Stimulated activated CD4-positive, alpha-beta T cell treated with anti-CD3 and anti-CD28 coated beads, Interleukin-1b, Interleukin-23, amount 100 ng/mL, for 1 hour (primary cell): ENCODE measurements at places on chromosomes 4 and X.

DNA sequence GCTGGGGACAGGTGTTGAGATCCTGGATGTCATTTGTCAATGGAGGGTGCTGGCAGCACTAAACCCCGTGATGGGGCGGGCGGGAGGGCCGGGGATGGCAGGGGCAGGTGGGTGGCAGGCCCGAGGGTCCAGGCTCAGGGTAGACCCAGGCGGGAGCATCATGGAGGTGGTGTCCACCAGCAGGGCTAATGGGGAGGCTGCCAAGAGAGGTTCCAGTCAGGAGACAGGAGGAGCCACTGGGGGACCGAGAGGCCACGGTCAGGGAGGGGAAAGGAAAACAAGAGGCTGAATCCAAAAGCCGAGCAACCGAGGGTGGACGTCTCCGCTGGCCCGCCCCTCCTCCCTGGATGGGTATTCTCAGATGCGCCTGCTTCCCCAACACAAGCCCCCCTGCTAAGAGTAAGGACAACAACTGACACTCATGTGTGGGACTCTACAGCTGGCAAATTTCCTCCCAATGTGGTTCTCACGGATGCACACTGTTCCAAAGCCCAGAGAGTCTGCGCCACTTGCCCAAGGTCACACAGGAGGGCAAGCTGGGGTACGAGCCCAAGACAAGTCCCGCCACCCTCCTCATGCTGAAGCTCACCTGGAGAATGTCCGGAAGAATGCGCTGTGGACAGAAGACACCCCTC lies 132.0 kb downstream of the CPZ start:
- DNase-seq: no peak

GRCh38 chrX:69063486-69063885 lies 101.8 kb downstream of the PJA1 start:
- DNase-seq: no peak

DNA sequence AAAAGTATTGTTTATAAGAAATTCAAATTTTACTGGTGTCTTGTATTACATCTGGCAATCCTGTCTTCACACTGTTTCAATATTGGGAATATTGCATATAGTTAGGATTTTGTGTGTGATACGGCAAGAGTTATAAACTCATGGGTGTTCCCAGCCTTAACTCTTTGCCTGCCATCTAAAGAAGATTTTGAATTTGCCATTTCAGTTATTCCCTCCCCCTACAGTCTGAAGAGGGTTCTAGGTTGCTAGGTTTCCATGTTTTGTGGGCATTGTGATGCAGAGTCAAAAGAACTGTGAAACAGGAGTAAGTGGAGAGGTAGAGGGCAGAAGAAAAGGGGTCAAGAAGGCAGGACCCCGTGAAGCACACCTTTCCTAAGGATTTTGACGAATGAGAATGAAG lies at the start of gene CPXCR1:
CPXCR1 (plus strand) TSS at position 301 of the 400 bp plus-strand sequence. CDS start 6,190 bp downstream, outside the sequence.
- no peak for DNase-seq

GRCh38 chr4:152156442-152156841 lies 379.4 kb downstream of the FBXW7 start:
- no peak for DNase-seq

GRCh38 chrX:46577221-46578005 lies 3.8 kb downstream of the CHST7 start:
- DNase-seq: no peak

DNA sequence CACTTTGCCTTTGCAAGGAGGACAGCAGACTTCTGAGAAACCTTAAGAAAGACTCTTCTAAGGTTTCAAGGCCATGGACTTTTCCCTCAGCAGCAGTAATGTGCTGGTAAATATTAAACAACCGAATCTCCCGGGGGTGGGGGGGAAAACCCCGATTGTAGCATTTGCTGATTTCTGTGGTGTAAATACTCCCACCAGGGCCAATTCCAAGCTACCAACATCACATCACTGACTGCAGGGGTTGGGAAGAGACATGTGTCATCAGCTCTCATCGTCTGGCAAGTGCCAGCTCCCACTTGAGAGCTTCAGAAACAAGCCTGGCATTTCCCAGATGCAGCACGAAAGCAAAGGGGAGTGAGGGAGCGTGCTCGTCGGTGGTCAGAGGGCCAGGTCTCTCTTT lies 101.2 kb downstream of the BCOR start:
- no peak for DNase-seq

- DNase-seq: no peak
Observed at GRCh38 chr4:1166509-1167243, 5.7 kb downstream of the SPON2 start.

DNA sequence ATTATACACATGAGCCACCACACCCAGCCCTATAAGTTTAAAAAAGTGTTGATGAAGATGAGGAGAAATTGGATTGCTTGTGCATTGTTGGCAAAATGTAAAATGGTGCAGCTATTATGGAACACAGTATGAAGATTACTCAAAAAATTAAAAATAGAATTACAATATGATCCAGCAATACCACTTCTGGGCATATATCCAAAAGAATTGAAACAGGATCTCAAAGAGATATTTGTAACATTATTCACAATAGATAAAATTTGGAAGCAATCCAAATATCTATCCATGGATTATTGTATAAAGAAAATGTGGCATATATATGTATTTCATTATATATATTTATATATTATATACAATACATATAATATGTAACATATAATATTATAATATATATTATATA lies 515.6 kb upstream of the GNPDA2 start:
- DNase-seq: no peak

GRCh38 chr4:142955501-142955900 lies 109.4 kb upstream of the INPP4B start:
- DNase-seq: no peak

DNA sequence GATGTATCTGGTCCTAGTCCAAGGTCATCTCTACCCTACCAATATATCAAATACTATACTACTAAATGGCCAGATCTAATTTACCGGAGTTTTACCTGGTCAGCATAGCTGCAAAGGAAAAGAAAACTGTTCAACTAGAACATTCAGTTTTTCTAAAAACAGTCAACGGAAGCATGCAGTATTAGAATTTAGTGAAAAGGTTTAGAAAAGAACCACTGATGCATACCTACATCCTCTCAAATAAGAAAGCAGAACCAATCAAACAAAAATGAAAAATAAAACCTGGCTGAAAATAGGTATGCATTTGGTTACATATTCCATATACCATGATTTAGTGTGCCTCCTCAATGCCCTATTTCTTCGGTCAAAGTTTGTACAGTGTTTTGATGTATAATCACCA lies 140.0 kb downstream of the CHM start:
- DNase-seq: no peak

- no peak for DNase-seq
Observed at GRCh38 chr4:3286335-3287175, 6.3 kb upstream of the RGS12 start.

DNA sequence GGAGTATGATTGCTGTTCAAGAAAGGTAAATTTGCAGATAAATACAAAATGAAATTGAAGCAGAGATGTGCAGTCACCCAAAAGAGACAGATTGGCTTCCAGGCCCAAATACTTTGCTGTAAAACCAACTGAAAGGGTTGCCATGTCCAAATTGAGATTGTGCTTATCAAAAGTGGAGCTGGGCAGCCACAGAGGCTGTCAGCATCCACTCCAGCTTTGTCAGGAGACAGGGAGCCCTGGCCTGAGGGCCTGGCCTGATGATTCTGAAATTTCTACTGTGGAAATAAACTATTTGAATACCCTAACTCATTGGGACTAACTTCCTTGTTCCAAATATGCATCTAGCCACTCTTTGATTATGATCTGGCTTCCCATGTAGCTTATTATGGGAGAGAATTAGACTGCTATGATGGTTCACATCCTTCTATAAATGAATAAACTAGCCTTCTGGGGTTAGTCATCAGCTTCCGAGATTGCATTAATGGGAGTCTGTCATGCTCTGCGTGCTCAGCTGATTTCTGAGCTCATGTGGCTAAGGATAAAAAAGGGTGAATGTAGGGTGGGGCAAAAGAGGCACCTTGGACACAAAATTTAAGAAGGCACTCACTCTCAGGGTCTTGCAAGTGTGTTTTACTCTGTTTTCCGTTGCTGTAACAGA lies 48.2 kb downstream of the SLC34A2 start:
- no peak for DNase-seq

- DNase-seq: no peak
Observed at GRCh38 chr4:7808752-7809151, 130.9 kb downstream of the AFAP1 start.

- DNase-seq: no peak
Observed at GRCh38 chr4:36385951-36386571, 104.6 kb downstream of the DTHD1 start.
